Nephron progenitor cell (in vitro differentiated cells): ENCODE measurements at places on chromosomes 4 and X.

- no peak for DNase-seq
Measured at GRCh38 chr4:72397314-72397713, 171.7 kb downstream of the ADAMTS3 start.

- no peak for DNase-seq
Measured at GRCh38 chr4:167102475-167102874, 131.8 kb downstream of the SPOCK3 start.

DNA sequence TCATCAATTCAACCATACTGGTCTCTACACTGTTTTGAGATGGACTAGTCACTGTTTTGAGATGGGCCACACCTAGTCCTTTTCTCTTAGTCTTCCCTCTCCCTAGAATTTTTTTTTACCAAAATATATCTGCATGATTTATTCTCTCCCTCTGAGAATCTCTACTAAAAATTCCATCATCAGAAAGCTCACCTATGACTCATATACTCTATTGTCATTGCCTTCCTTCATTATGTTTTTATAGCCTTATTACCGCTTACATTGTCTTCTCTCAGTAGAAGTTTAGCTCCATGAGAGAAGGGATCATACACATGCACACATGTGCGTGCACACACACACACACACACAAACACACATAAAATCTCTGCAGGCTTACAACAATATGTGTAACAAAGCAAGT is 303.6 kb downstream of the PCDH10 start:
- no peak for DNase-seq

- DNase-seq, result peak; percentile 18
Measured at GRCh38 chrX:39576041-39576872, 521.5 kb downstream of the BCOR start.

DNA sequence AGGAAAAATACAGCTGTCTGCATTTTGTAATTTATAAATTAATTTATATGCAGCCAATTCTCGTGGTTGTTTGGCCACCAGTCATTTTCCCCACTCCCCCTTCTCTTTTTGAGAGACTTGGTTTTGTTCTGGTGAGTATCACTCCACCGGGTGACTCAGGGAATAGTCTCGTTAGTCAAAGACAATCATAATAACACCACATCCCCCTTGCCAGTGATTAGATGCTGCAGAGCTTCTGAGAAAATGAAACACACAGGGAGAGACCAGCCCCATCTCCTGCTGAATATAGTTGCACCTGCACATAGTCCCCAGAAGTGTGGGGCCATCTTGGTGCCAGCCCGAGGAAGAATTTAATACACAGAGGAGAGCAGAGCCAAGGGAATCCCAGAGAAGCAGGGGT is 8.0 kb upstream of the FNIP2 start:
- DNase-seq, result no peak

- DNase-seq, result no peak
Measured at GRCh38 chr4:83855044-83855443, 319.1 kb downstream of the GPAT3 start.

GRCh38 chr4:28238876-28239275 is 1378.2 kb downstream of the STIM2 start:
- DNase-seq, result no peak

- DNase-seq, result no peak
Measured at GRCh38 chr4:140353786-140354185, 19.7 kb upstream of the SCOC start.

- DNase-seq, result no peak
Measured at GRCh38 chrX:70264784-70265183, 3.4 kb upstream of the ARR3 start.

GRCh38 chrX:110665223-110666002 is 130.2 kb downstream of the CHRDL1 start:
- peak; percentile 62 for DNase-seq

- DNase-seq, result no peak
Measured at GRCh38 chr4:122619611-122620010, 1.3 kb downstream of the IL21 start.

GRCh38 chr4:145860897-145861296 is 77.7 kb downstream of the ZNF827 start:
- DNase-seq, result no peak

- DNase-seq, result no peak
Measured at GRCh38 chrX:29225670-29226069, 638.4 kb downstream of the IL1RAPL1 start.
